Frontal cortex (tissue), 4 donors: ENCODE measurements at places on chromosomes 11 and 22.

DNA sequence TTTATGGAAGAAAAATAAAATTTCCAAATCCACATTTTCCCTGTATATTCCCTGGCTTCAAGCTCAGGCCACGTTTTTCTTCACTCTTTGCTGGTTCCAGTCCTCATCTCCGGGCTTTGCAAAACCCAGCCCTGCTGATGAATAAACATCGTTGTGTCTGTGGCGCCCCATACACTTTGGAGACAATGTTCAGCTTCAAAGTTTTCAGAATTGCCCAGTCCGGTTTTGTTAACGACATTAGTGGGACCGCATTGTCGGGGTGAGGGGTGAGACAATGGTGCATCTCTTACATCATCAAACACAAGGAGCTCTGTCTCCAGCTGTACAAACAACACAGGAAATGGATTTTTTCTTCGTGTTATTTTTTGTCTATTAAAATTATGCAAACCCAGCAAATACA lies 53.4 kb upstream of the HTATIP2 start:
- peak; percentile 8 for DNase-seq

GRCh38 chr22:29327089-29327764 lies 11.7 kb upstream of the RASL10A start:
- no peak for DNase-seq

GRCh38 chr22:33969045-33969444 lies 48.8 kb upstream of the LARGE1 start:
- no peak for DNase-seq

GRCh38 chr22:37336579-37336978 lies 54.3 kb downstream of the CYTH4 start:
- no peak for DNase-seq

GRCh38 chr11:122893131-122893530 lies 10.6 kb downstream of the JHY start:
- DNase-seq: no peak

DNA sequence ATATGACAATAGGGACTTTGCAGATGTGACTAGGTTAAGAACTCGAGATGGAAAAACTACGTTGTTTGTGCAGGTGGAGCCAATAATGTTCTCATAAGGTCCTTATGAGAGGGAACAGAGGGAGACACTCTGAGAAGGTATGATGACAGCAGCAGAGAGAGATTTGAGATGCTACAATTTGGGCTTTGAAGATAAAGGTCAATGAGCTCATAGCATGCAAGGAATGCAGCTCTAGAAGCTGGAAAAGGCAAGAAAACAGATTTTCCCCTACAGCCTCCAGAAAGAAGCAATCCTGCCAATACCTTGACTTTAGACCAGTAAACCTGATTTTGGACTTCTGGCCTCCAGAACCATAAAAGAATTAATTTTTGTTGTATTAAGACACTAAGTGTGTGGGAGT lies 21.1 kb downstream of the FAM76B start:
- DNase-seq: no peak

GRCh38 chr11:34135439-34135838 lies 30.0 kb downstream of the NAT10 start:
- no peak for DNase-seq

- no peak for DNase-seq
Observed at GRCh38 chr11:31397239-31397834, 27.7 kb downstream of the DNAJC24 start.

DNA sequence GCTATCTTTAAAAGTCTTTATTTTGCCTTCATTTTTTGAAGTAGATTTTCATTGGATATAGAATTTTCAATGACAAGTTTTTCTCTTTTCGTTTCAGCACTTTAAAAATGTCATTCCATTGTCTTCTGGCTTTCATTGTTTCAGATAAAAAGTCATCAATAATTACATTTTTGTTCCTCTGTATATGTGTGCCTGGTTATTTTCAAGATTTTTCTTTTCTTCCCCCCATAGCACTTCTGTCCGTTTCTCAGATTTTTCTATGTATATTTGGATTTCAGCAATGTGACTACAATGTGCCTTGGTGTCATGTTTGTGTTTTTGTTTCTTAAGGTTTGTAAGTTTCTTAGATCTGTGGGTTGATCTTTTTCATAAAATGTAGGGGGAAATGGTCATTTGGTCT lies 66.3 kb upstream of the HSD17B12 start:
- DNase-seq: no peak

DNA sequence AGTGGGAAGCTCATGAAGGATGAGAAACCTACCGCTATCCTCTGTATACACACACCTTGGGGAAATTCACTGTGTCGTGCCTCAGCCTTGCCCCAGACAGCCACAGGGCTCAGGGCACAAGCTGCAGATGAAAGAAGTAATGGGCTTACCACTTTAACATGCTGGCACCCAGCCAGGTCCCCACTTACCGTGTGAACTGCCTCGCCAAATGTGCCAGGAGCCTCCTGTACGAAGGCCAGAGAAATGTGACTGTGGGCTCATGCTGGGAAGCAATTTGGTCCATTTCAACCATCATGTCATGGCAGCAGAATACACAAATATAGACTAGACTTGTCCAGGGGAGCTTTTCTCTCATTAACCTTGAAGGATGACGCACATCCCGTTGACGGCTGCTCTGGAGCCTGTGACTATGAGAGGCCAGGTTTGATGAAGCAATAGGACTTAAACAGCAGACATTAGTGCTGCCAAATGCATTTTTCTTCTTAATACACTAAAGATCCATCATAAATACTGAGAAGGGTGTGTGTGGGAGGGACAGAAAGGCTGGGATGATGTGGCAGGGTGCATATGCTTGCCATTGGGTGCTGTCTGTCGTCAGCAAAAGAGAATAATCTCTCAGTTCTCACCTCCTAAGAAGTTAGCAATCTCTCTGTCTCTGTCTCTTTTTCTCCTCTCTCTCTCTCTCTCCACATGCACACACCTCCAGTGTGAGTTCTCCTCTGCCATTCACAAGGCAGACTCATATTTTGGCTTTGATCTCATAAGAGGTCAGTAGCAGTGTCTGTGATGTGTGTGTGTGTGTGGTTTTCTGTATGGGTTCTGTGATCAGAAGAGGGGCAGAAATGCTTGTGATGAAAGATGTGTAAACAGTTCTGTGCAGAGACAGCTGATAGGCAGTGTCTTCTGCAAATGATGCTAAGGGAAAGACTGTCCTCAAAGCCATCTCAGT lies 142.4 kb downstream of the KIRREL3 start:
- DNase-seq: no peak

GRCh38 chr22:32764330-32765131 lies 37.0 kb upstream of the TIMP3 start:
- DNase-seq: no peak

DNA sequence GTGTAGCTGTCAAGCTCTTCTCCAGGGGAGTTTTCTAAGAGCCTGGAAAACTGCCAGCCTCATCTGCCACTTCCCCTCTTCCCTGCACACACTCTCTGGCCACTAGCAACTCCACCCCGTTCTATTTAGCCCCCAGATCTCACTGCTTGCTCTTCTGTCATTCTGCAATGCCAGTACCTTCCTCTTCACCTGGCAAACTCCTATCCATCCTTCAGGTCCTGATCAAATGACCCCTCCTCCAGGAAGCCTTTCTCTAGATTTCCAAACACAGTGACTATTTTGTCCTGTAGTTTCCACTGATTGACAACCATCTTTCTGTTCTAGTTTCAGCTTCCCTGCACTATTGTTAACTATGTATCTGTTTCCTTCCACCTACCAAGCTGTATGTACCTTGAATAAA lies 437.7 kb downstream of the SOX6 start:
- no peak for DNase-seq

DNA sequence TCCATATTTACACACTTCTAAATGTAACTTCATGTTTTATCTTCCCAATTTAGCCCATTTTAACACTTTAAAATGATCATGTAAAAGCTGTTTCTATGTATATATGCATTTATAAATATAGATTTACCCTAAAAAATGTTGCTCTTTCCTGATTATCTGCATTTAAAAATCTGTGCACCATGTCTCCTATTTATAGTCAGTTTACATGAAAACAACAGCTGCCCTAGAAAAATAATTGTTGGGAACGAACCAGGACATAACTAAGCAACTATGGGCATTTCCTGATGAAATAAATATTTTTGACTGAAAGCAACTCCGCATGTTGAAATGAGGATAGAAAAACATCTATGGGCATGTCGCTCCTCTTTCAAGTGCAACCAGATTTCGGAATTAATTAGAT lies 1368.2 kb downstream of the FAM181B start:
- DNase-seq: no peak

DNA sequence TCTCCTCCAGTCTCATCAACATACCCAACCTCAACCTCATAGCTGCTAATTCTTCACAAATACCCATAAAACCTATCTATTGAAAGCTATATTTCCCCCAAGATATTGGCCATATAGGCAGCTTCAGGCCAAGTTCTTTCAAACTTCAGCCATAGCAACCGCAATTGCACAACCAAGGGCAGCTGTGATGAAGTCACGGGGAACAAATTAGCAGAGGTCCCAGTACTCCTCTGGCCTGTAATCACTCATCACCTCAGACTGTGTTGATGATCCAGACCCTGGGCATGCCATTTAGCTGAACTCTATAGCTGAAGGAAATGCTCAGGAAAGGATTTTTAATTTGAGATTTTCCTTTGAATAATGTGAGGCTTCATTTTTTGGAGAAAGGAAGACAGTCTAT lies 84.1 kb downstream of the SLC1A2 start:
- no peak for DNase-seq

DNA sequence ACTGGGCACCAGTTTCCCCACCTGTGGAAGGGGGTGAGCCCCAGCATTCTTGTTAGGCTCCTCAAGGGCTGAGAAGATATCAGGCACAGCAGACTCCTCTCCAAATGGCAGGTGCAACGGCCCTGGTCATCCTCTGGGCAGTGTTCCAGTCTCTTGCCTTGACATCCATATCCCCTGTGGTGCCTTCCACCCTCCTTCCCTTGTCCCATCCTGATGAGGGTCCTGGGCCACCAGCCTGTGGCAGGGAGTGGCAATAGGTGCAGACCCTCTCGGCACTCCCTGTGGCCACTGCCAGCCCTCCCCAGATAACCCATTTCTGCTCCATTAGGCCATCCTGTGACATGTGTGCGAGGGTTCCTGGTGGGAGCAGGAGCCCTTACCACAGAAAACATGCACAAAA lies 78.8 kb upstream of the NECTIN1 start:
- no peak for DNase-seq

DNA sequence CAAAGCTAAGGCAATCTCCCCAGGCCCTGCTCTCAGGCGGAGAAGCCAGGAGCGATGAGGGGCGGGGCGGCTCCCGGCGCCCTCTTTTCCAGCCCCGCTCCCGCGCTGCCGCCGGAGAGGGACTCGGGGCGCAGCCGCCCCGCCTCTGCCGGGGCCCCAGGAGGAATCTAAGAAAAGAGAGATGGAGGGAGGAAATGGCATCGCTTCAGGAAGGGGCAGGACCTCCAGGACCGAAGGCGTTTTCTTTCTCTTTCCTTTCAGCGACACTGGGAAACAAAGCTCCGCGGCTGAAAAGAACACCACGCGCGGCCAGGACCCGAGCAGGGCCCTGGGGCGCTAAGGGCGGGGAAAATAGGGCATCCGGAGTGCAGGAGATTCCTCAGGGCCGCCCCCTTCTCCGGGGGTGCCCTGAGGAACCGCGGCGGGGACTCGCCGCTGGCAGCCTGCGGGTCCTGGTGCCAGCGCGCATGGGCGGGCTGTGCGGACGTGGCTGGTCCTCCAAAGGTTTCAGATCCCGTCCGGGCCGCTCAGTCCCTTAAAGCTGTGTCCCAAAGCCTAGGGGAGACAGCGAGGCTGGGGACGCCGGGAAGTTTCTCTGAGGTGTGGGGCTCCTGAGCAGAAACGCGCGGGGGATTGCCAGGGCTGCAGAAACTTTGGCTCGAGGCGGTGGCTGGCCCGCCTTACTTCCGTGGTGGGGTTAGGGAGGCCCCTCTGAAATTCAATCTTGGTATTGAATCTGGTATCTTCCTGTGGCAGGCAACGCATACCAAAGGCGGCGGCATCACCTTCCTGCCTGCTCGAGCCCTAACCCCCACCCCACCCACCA lies 2.8 kb upstream of the BSX start:
- DNase-seq: no peak

DNA sequence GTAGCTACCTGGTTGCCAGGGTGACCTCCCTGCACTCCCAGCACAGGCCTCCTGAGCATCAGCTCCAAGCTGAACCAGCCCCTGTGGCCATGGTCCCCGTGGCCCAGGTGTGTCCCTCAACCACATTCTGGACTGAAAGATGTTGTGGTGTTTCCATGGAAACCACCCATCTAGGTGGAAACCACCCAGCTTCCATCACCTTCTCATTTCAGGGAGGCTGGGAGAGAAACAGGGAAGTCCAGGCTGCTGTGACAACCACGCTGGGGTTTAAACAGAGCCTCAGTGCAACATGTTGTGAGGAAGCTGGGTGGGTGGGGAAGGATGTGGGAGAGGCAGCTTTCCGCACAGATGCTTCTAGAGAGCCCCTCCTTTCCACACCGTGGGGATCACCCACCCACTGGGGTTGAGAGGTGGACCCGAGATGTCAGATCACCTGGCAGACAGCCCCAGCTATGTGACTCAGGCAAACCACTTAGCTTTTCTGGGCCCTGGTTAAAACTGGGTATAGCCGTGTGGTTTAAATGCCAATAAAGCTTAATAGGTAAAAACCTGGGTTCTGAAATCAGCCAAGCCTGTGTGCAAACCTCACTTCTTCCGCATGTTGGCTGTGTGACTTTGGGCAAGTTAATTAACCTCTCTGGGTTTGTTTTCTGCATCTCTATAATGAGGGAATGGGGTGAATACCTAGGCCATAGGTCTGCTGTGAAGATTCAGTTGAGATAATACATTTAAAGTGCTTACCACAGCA lies 46.4 kb downstream of the CD82 start:
- DNase-seq: no peak

DNA sequence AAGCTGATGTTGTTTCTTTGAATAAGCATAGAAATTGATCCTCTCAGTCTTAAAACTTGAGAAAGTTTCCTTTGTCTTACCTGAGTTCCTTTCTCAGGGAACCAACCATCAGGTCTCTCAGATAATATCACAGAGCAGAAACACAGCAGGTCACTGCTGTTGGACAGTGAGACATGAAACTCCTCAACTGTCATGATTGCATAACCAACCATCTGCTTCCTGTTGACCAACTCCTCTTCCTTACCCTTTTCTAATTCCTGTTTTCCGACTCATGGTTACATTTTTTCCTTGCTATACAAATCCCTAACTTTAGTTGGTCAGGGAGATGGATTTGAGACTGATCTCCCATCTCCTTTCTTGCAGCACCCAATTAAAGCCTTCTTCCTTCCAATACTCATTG lies 845.3 kb downstream of the FAM181B start:
- no peak for DNase-seq

- DNase-seq: no peak
Observed at GRCh38 chr11:111996129-111996528, 29.1 kb upstream of the DLAT start.

- no peak for DNase-seq
Observed at GRCh38 chr11:19259487-19260345, 19.0 kb upstream of the E2F8 start.

GRCh38 chr11:134640536-134640935 lies 228.5 kb upstream of the B3GAT1 start:
- DNase-seq: no peak

- no peak for DNase-seq
Observed at GRCh38 chr22:38953577-38954413, 3.6 kb upstream of the APOBEC3A start.

- no peak for DNase-seq
Observed at GRCh38 chr11:46492532-46492931, 101.0 kb upstream of the CHRM4 start.

- no peak for DNase-seq
Observed at GRCh38 chr22:40237241-40237640, 59.5 kb downstream of the TNRC6B start.
